Activated gamma-delta T cell (primary cell): ENCODE measurements at places on chromosomes 5 and 9.

GRCh38 chr5:411728-412127, 31.2 kb upstream of the EXOC3 start:
- no peak for DNase-seq

- DNase-seq: no peak
Measured at GRCh38 chr5:107457881-107458280, 212.9 kb downstream of the EFNA5 start.

GRCh38 chr9:88043647-88044046, 69.3 kb upstream of the CDK20 start:
- no peak for DNase-seq

DNA sequence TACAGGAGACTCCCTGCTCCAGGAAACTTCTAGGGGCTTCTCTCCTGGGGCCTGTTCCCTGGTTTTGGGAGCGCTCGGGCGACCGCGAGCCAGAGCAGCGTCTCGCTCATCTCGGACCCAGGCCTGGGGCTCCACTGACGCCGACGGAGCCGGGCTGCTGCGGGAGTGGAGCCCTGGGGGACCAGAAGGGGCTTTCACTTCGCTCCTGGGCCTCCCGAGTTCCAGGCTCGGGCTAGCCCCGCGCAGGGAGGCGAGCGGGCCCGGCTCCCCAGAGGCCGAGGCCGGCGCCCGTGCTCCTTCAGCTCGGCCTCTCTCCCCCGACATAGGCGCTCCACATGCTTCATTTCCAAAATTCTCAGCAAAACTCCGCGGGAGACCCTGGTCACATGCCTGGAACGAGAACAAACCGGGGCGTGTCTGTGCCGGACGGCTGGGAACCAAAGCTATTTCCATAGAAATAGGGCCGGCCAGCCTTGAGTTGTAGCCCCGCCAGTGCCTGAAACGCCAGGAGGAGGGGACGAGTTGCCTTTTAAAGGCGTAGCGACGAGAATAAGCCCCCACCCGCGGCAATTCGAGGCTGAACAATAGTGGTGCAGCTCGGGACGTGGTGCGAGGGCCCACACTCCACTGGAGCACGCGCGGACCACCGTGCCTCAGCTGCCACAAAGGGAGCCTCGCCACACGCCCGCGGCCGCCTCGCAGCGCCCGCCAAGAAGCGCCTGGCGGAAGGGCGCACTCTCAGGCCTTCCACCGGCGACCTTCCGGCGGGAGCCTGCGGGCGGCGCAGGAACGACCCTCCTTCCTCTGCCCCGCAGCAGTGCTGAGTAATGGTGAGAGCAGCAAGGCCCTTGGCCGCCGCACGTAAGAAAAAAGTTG, 1.1 kb upstream of the G3BP1 start:
- peak; percentile 59 for DNase-seq

DNA sequence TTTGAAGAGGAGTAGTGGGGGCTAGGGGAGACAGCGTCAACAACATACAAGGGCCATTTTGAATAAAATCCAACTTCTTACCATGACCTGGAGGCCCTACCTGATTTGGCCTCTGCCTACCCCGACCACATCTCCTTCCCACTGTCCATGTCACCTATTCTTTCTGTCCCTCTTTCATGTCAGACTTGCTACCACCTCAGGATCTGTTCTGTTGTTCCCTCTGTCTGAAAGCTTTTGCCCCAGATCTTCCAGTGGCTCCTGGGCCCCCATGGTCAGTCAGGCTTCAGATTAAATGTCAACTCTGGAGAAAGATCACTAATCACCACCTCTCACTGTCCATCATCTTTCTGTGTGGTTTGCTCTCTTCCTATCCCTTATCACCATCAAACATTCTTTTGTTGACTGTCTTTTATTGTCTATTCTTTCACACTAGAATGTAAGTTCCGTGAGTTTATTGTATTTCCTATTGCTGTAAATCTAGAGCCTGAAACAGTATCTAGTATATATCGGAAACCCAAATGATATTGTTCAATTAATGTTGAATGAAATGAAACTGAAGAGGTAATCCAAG, 31.2 kb upstream of the APC start:
- DNase-seq: no peak

GRCh38 chr5:1998716-1999317, 116.1 kb upstream of the IRX4 start:
- DNase-seq: no peak

GRCh38 chr9:122219856-122220672, 8.7 kb downstream of the LHX6 start:
- no peak for DNase-seq

- DNase-seq: no peak
Measured at GRCh38 chr5:108743319-108743718, 4.4 kb upstream of the FER start.

- no peak for DNase-seq
Measured at GRCh38 chr5:93221-93980, 1.4 kb downstream of the PLEKHG4B start.

- no peak for DNase-seq
Measured at GRCh38 chr5:139783436-139783965, 12.1 kb upstream of the PSD2 start.

DNA sequence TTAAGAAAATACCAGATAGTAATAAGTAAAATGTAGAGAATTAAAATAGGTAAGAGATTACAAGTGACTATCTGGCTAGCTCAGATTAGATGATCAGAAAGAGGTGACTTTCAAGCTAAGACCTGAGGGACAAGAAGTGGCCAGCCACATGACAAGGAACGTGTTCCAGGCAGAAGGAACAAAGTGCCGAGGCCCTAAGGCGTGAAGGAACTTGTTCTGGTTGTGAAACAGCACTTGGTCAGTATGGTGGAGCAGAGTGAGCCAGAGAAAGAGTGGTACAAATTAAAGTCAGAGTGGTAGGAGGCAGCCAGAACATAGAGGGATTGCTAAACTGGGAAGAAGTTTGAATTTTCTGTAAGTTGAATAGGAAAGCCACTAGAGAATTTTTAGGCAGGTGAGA, 73.6 kb downstream of the ADRB2 start:
- no peak for DNase-seq

- no peak for DNase-seq
Measured at GRCh38 chr9:36893184-36893583, 140.9 kb downstream of the PAX5 start.

GRCh38 chr5:168467755-168468330, 18.4 kb upstream of the RARS1 start:
- DNase-seq: no peak

GRCh38 chr9:79674052-79674777, 102.5 kb downstream of the TLE4 start:
- no peak for DNase-seq

DNA sequence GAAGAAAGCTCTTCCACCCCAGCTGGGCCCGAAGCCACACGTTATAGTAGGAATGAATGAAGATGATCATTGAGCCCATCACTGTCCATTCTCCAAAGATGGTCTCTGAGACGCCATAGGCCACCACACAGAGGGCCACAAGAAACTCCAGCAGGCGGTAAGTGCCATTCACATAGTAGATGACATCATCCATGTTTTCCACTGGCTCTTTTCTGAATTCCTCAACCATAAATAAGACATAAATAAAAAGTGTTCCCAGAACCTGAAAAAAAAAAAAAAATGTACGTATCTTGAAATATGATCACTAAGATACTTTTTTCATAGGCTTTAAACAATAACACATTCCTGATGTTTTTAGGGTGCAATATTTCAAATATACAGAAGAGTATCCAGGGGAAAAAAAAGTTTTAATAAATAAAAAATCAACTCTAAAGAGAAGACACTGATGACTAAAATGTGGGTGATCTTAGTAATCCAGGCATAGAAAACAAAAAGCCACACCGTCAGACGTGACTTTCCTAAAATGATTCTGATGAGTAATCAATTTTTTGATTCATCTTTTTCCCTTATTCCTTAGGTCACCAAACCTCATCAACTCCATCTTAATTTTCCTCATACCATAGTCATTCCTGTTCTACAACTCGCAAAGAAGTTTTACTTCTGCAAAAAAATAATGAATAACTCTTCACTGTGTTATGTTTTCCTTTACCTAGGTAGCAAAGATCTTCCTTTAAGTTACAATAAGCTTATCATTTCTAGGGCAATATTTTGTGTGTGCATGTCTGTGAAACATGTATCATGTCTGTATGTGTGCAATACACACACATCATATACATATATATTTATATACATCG, 47.8 kb downstream of the RNF145 start:
- DNase-seq: no peak

DNA sequence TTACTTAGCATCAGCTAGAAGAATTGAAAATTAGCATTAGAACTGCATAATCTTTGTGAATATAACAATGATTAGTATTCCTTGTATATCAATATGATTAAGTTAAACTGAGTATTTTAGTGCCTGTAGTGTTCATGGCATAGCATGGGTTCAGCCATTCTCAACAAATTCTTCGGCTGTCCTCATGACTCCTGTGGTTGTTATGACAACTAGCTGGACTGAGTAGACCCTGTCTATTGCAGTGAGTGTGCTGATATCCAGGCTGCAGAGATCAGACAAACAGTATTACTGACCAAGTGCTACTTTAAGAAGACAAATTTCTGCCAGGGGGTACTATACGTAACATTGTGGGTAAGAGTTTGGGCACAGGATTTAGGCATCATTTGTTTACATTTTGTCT, 125.9 kb downstream of the NUDT12 start:
- DNase-seq: no peak

DNA sequence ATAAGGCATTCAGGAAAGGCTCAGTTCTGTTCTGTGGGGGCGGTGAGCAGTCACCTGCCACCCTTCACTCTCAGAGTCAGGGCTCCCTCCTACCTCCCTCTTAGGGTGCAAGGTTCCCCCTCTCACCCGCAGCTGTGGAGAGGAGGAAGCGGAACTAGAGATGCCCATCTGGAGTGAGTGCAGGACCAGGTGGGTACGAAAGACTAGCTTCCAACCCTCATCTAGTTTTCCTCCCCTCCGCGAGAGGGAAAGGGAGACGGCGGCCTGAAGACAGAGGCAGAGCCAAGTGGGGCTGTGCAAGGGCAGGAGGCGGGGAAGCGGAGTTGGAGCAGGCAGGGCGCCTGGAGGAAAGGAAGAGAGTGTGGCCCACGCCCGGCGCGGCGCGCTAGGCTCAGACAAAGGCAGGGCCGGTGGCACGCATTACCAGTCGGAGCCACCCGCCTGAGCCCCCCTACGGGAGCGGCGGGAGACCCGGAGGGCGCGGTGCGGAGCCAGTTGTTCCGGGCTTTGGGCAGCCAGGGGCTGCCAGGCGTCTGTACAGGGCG, 7.3 kb downstream of the PRR7 start:
- no peak for DNase-seq
